ENCODE measurements at places on chromosomes 6 and 20. TPM values are rescaled to one million over a fixed set of nuclear protein-coding genes. Genes with fewer than 3 reads are reported as not detected.

The PDE7B gene
- total RNA-seq = 1.00 TPM

The GPRC6A gene
- not detected for total RNA-seq

The GRM1 gene
- total RNA-seq = not detected

The TREML2 gene
- 15.0 TPM for total RNA-seq

The C4B gene
- 6.4 TPM for total RNA-seq

The IBTK gene
- 28.9 TPM for total RNA-seq

The NRSN1 gene
- total RNA-seq = not detected

The CTAGE9 gene
- total RNA-seq = not detected

The RSPH4A gene
- total RNA-seq = 0.17 TPM

The EYA2 gene
- total RNA-seq = 0.12 TPM

The SYS1 gene
- 38.8 TPM for total RNA-seq

The DNAH8 gene
- total RNA-seq = 0.41 TPM

The TUBE1 gene
- total RNA-seq = 76.6 TPM

Measured in activated T-cell treated with anti-CD3 and anti-CD28 coated beads, Interleukin-2, amount 50 U/mL, for 72 hours (primary cell).